ENCODE measurements at places on chromosomes 2 and 18. TPM values are rescaled to one million over a fixed set of nuclear protein-coding genes. Genes with fewer than 3 reads are reported as not detected.

The GALNT13 gene
- total RNA-seq = 0.12 TPM

The TUBA4B gene
- total RNA-seq = not detected

The SP5 gene
- not detected for total RNA-seq

The AKAIN1 gene
- not detected for total RNA-seq

The PCARE gene
- total RNA-seq = not detected

The FAM110C gene
- under 0.01 TPM for total RNA-seq

Data from hair follicle dermal papilla cell (primary cell).